Right hindlimb (tissue), 1 donor: ENCODE measurements at places on chromosomes 12 and 14.

GRCh38 chr12:42326541-42327226, 717 bp downstream of the PPHLN1 start:
- DNase-seq, result peak; percentile 51

DNA sequence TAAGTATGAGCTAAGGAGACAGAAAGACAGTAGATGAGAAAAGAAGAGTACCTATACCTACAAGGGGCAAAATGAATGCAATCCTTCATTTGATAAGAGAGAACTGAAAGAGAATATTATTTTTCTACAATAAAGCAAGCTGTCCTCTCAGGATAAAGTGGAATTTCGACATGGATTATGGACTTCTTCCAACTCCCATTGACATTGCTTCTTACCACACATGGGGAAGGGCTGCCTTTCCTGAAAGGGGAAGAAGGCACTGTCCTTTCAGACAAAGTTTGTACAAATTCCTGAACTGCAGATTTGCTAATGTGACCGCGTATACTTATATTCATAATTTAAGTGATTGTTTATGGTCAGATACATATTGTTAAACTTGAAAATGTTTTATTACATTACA, 4.3 kb upstream of the HEBP1 start:
- DNase-seq, result no peak

DNA sequence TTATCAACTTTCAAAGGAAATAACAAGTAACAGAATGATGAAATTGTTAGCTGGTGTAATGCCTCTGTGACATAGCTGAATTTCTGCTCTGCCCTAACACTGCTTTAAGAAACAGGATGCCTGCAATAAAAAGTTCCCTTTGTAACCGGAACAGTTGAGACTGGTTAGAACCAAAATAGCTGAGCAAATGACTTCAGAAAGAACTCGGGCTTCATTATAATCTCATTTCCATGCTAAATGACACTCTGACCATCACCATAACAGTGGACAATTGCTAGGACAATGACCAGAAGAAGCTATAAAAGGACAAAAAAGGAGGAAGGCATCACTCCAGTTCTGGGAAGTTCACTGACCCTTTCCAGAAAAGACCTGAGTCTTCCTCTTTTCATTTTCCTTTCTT, 23.5 kb upstream of the PYGL start:
- DNase-seq, result no peak

- DNase-seq, result no peak
Measured at GRCh38 chr12:101053203-101053602, 156.8 kb downstream of the SLC5A8 start.

DNA sequence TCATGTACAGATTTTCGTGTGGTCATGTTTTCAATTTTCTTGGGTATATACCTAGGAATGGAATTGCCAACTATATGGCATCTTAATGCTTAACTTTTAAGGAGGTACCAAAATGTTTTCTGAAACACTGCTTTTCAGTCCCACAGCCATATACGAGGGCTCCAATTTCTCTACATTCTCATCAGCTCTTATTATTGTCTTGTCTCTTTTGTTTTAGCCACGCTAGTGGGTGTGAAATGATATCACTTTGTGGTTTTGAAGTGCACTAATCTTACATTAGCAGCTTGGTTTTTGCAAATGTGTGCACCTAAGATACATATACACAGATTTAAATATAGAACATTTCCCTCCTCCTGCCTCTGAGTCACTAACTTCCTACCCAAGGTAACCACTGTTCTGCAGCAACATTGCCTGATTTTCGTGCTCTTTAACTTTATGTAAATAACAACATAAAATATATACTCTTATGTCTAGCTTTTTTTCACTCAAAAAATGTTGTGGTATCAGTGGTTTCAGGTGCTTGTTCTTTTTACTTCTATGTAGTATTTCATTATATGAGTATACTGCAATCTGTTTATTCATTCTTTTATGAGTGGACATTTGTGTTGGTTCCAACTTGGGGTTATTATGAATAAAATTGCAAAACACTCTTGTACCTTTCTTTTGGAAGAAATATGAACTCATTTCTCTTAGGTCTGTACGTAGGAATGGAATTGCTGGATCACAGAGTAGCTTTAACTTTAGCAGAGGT, 73.1 kb downstream of the ZFP36L1 start:
- no peak for DNase-seq

DNA sequence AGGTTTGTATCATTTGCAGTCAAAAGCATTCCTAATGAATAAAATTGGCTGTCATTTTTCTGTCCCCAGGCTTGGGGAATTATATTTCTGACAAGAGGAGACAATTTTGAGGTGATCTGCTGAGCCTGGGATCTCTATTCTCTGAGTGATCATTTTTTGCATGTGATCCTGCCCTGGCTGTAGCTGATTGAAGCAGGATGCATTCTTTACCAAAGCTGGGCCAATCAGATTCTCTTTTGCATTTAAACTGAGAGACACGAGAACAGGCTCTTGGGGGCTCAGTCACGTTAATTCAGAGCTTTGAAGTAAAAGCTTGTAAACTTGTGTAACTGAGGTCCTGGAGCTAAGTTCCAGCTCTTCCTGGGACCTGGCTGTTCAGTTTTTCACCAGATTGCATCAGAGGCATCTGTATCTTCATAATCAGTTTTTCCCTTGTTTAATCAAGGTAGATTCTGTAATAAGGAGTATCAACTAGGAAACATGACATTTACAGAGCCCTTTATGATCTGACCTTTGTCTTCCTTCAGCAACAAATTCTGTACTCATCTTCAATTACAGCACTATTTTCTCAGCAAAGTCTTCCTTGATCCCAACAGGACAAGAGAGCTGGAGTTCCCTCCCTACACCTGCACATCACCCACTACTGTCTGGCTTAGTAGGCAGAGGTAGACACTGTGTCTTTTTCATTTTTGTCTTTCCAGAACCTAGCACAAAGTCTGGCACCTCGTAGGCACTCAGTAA, 35.0 kb upstream of the MANSC4 start:
- DNase-seq, result no peak

DNA sequence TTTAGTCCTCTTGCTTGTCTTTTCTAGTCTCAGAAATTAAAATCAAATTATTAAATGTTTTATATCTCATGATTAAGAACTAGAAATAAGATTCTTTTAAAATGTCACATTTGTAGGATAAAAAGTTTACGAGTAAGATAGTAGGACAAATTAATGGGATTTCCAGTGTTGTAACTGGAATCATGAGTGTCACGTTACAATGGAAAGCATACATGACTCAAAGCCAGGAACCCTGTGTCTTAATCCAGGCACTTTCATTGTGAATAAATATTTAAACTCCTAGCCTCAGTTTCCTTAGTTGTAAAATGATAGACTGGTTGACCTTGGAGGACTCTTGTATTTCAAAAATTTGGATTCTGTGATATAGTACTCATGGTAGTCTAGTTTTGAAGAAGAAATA, 84.9 kb downstream of the MIA2 start:
- DNase-seq, result no peak

GRCh38 chr12:26732005-26732908, 100.7 kb downstream of the ITPR2 start:
- DNase-seq, result no peak

DNA sequence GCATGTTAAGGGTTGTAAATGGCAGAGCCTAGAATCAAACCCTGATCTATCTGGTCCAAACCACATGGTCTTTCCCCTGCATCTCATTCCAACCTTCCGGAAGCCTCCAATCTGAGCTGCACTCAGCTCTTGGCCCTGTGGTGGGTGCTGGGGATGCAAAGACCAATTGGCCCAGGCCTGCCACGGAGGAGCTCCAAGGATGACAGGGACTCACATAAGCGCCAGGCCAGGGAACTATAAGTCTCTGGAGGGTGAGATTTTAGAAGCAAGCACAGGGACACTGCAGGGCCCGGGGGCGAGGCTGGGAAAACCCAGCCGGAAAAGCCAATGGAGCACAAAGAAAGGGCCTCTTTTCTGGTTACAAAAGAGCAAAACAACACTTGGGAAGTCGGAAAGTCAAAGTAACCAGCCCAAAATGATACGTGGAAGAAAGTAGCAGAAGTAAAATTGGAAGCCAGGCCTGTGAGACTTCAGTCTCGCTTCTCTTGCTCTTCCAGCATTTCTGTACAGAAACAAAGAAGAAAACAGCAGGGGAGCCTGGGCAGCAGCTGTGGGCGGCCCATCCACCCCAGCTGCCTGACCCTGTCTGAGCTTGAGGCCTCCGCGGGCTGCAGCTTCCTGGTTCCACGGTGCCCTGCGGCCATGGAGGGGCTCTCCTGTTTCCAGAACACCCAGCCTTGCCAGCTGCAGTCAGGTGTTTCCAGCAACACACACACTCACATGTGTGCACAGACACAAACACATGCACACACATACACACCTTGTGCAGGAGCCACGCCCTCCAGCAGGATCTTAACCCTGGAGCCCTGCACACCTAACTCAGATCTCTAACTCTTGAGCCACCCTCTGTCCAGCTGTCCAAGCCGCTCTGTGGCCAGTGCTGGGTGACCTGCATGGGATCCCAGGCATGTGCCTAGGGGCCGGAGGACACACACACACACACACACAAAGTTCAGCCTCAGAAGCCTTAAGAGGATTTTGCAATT, 178.2 kb downstream of the BCL11B start:
- DNase-seq, result peak; percentile 60

DNA sequence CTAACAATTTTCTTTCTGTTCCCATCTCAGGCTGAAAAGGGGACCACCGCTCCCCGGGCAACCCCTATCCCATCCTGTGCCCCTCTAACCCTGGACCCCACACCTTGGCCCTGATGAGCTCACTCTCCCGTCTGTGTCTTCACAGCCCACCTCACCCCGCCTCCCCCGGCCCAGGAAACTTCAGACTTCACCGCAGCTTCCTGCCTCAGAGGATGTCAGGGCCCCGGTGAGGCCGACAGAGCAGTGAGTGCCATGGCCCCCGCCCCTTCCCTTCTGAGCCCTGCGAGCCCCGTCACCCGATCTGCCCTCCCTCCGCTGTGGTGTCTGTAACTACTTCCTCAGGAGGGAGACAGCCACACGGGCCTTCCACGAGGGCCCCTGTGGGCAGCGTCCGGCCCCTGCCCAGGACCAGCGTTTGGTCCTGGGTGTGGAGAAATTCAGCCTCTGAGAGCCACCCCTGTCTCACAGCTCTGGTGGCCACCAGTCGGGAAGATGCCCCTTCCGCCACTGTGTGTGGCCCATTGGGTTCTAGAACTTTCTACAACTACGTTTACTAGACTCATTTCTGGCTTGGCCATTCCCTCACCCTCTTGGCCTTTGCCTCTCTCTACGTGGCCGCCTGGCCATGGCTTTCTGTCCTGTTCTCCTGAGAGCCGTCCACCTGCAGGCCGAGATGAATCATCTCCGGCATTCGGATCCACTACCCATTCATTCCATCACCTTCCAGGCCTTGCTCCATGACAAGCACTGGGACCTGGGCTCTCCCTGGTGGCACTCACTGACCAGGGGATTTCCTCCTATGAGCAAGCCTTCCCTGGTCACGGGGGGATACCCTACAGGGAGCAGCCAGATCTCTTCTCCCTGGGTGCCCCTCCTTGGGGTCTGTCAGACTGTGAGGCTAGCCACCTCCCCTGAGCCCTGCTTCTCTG, 3.4 kb downstream of the RHOF start:
- DNase-seq, result no peak

DNA sequence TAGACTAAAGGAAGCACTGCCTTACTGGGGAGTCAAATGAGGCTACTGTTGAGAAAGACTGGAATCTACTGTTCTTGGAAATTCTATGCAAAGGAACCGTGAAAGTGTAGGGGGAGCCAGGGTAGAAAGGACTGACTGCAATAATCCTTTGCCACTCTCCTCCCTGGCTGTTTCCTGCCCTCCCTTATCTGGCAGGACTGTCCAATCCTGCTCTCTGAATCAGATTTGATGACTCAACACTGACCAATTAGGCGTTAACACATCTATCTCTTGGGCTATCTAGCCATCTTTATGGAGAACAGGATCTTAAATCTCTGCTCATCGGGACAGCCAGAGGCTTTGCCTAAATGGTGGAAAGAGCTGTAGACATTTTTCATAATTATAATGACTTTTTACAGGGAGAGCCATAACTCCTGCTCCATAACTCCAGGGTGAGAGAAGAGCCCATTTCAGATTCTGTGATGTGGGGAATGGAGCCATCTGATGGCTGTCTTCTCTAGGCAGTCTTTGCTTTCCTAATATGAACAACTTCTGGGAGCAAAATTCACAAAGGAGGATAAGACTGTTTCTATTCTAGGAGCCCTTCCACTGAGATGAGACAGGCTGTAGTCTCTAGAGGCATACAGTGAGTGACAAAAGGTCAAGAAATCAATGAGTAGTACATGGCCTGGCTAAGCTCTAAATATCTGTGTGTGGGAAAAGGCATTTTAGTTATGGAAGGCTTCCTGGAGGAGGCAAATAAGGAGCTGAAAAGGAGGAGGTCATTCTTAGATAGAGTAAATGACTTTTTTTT, 68.9 kb upstream of the CISTR start:
- DNase-seq, result no peak

DNA sequence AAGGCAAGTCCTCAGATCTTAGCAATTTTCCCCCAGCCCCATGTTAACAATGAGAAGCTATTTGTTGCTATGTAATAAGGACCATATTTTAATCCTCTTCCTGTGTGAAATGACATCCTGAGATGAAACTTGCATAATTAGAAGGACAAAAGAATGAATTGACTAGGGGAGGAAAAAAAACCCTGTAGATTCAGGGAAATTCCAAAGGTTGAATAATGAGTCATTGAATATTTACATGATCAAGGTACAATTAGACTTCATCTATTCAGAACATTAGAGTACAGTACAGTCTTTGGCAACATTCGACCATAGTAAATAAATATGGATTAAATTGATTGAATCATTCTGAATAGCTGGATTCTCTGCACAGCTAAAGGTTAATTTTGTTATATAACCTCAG, 9.4 kb downstream of the MYBPC1 start:
- DNase-seq, result no peak

- no peak for DNase-seq
Measured at GRCh38 chr12:80242321-80242720, 143.0 kb downstream of the OTOGL start.

DNA sequence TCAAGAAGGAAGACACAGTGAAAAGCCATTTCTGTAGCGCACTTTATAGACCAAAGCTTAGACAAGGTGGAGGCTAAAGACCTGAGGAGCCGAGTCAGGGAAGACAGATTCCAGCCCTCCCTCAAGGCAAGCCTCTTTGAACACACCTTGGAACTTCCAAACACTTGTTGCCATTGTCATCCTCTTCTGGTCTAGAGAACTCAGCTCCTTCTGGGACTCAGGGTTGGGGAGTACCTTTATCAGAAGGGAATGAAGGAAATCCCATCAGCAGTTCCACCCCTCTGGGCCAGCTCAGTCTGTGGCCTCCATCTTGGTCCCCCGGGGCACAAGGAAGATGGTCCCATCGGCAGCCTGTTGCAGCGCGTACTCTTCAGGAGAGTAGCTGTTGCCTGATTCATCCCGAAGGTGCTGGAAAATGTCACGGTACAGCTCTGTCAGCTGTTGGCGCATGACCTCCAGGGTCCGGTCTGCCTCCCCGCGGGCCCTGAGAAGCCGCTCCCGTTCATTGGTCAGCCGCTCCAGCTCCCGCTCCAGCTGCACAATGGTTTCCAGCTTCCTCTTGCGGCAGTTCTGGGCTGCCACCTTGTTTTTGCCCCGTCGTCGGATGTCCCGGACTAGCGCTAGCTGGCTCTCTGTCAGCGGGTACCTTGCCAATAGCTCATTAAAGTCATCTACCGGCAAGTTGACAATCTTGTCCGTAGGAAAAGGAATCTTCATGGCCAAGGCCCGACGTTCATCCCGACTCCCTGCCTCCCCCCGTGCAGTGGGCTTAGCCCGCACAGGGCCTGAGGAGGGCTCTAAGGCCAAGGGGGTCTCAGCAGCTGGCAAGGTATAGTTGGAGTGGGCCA, 8.5 kb downstream of the NFE2 start:
- DNase-seq, result no peak
